LoVo (cell line): ENCODE measurements at places on chromosomes 1 and 21.

DNA sequence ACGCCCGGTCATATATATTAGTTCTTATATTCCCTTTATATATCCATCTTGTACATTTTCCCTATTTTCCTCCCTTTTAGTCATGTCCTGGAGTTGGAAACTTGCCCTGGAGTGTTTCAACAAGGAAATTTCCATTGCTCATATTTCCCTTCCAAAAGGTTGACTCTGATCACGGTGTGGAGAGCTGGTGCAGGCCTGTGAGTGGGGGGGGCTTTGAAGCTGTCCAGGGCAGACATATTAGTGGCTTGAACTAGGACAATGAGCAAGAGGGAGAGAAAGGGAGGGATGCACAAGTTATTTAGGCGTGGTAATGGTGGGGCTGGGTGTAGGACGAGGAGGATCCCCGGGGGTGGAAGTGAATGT is 30.4 kb upstream of the TMEM61 start:
- DNase-seq = no peak

- DNase-seq = no peak
Observed at GRCh38 chr1:205508227-205508714, 3.8 kb downstream of the CDK18 start.

- no peak for DNase-seq
Observed at GRCh38 chr1:184696403-184696802, 58.3 kb downstream of the EDEM3 start.

DNA sequence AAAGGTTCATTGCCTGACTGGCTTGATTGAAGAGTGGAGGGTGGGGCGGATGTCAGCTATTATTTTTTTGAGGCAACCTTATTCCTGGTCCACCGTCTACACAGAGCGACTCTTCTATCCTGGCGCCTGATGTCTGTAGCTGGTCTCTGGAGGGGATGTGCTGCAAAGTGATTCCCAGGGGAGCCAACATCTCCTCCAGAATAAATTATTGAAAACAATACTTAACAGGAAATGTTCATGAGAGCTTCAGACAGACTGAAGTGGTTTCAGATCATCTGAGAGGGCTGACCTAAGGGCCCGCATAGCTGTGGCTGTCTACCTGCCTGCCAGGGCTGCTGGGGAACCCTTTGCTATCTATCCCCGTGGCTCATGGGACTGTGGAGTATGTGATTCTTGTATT is 66.7 kb downstream of the TEX35 start:
- no peak for DNase-seq

- DNase-seq = no peak
Observed at GRCh38 chr1:68706639-68707317, 209.9 kb upstream of the DEPDC1 start.

- no peak for DNase-seq
Observed at GRCh38 chr1:169146576-169147214, 40.2 kb downstream of the ATP1B1 start.

DNA sequence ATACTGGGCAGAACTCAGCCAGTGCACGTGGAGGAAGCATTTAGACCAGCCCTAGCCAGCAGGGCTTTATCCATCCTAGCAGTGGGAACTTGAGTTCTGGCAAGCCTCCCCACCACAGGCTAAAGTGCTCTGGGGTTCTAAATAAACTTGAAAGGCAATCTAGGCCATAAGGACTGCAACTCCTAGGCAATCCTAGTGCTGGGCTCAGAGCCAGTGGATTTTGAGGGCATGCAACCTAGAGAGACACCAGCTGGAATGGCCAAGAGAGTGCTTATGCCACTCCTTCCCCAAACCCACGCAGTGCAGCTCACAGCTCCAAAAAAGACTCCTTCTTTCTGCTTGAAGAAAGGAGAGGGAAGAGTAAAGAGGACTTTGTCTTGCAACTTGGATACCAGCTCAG is 70.5 kb upstream of the APOBEC4 start:
- DNase-seq = no peak

DNA sequence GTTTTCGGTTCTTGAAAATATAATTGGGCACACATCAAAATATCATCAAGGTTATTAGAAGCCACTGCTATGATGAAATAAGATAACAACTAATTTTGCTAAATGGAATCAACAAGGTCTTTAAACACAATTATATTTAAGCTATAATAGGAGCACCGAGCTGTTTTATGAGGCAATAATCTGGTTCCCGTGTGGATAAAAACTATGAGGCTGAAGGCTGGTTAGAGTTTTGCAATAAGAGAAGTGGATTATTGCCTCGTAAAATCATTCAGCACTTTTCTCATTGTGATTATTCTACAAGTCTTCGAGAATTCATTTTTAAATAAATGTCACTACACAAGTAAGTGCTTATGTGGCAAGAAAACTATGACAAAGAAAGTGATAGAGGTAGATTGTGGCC is 975.7 kb upstream of the ADGRL2 start:
- no peak for DNase-seq

DNA sequence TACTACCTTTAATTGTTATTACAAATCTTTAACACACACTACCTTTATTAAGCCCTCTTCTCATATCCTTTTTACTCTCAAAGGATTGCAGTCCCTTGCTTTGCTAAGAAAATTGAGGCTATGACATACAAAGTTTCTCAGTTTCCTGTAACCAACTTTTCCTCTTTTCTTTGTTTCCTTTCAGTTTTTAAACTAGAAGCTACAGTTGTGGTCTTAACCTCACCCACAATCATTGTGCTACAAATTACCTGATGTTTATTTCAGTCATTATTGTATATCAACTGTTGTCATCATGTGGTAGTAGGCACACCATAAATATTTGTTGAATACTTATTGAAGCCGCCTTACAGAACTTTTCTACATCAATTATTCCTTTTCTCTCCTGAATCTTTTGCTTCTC is 51.8 kb downstream of the SLAMF6 start:
- DNase-seq = no peak

- DNase-seq = no peak
Observed at GRCh38 chr21:18646116-18646515, 242.5 kb upstream of the TMPRSS15 start.

DNA sequence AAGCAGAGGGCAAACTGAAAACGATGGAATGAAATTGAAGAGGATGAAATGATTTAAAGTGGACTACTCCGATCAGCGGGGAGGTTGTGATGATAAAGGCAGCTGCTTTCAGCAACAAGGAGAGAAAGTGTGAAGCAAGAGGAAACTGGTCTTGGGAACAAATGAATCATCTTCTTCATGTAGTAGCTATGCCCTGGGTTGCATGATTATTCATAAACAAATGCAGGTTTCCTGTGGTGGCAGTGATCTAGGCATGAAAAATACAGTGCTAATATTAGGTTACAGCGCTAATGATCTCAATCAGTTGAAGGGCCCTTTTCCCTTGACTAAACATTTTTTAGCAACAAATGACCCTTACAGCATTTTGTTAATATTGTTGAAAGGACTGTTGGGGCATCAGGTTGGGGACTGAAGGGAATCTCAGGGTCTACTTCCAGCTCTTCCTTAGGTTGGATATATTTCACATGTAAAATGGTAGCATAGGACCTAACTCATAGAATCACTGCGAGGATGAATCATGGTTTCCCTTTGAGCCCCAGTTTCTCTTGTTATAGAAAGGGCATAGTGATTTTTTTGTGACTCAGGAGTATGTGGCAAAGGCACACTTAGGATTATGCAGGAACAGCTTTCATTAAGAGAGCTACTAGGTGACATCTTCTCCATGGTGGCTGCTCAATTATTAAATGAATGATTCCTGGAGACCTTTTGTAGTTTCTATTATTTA is 1.9 kb upstream of the ZFYVE9 start:
- DNase-seq = no peak

GRCh38 chr1:59328353-59328752 is 31.5 kb downstream of the FGGY start:
- no peak for DNase-seq

DNA sequence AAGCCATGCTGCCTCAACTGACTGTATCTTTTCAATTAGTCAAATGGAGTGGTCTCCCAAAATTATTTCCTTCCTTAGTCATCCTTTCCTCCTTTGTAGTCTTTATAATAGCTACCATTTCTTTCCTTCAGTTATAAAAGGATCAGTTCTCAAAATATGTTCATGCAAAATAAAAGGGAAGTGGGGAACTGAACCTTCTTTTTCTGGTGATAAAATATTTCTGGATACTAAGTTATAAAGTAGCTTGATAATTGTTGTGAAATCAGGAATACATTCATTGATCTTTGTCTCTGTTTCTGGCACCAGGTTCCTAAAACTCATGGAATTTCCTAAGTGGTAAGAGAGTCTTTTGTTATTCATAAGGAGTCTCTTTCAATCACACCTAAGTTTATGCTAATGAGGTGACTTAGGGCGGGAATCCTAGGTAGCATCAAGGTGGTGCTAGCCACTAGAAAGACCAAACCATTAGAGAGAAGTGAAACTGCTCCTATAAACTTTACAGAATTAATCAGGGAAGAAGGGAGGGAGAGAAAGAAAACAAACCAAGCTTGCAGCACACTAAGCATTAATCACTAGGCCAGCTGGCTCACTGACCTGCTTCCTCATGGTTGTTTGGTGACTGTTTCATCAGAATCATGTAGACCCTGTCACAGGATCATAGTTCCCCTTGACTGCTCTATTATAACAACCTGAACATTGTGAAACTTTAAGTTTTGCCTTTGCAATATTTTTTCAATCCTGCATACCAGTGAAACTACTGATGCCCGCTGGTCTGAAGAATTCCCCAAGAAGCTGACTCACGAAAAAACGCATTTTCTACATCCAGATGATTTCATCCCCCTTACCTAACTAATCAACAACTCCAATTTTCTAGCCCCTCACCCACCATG is 161.6 kb upstream of the PTBP2 start:
- no peak for DNase-seq
